HCEC 1CT (cell line): ENCODE measurements at places on chromosomes 12 and 14.

DNA sequence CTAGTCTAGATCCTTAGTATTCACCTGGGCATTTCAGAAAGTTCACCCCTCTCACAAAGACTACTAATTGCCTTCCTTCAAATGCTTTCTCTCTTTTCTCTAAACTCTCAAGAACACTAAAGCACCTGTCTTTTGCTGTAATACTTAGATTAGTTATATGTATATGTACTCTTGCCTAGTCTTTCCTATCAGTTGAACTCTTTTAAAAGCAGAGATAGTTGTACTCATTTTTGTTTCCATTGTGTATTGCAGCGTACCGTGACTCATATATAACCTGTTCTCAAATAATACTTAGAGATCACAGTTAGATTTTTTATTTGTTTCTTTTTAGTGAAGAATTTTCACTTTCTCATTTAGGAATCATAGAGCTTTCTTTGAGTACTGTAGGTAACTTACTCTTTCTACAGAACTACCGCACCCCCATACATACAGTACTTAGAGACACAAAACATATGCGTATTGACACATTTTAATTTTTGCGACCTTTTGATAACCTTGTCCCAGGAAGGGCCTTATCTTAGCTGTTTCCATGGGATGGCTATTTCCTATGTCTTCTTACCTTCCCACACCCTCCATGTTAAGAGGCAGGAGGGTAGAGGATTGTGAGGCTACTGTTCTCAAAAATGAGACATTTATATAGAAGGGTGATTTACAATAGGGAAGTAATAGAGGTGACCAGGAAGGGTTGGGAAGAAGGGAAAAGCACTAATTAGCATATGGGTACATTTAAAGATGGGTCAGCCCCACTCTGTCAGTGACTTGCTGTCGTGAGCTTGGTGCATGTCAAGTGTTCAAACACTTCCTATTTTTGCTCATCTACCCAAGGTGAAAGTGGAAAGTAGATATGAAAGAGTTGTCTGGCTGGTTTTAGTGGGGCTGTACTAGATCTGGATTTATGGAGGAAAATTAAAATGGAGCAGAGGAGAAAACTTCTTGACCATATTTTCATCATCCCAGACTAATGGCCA lies 74.3 kb downstream of the PLEKHA5 start:
- no peak for DNase-seq

GRCh38 chr12:108302403-108303311 lies 36.5 kb downstream of the CMKLR1 start:
- peak; percentile 38 for DNase-seq

DNA sequence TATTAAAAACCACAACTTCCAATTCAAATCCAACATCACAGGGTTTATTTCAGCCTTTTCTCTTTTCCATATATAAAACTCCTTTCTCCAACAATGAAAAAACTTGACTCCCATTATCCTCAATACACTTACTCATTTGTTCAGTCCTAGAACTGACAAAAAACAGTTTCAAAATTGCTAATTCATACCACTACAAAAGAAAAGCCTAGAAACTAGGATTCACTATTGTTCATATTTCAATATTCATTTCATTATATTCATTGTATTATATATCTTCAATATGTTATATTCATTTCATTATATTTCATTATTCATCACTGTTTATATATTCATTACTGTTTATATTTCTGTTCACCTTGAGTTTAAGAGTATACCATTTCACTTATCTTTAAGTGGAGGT lies 85.8 kb downstream of the NUMB start:
- DNase-seq, result no peak

DNA sequence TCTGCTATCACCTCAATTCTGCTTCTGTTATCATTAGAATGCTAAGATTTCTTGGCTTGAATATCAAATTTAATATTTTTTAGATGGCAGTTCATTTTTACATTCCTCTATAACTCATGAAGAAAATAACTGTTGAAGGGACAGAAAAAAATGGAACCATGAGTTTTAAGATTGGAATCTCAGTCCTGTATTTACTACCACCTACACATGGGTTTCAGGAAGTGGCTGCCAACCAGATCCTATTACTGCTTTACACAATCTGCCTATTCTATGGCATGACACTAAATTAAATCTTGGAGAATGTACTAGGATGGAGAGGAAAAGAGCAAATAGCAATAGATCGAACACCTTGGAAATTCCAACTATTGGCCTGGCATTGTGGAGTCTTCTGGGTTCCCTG lies 140.8 kb downstream of the DUSP6 start:
- DNase-seq, result peak; percentile 20

DNA sequence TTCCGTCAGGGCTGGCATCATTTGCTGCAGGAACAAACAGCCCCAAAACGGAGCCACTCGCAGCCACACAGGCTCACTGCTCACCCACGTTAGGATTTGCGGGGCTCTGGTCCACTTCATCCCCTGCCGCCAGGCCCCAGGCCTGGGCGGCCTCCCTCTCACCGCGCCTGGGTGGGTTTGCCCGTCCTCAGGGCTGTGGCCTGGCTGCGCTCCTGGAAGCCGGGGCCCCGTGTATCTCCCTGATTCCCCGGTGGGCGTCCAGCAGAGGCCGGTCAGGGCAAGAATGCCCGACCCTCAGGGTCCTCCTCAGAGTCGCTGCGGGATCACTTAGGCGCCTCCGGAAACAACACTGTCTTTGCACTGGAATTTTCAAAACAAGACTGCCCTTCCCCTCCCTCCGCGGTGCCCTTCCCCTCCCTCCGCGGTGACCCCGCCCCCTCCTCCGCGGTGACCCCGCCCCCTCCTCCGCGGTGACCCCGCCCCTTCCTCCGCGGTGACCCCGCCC lies 15.7 kb upstream of the FBRSL1 start:
- DNase-seq, result no peak

DNA sequence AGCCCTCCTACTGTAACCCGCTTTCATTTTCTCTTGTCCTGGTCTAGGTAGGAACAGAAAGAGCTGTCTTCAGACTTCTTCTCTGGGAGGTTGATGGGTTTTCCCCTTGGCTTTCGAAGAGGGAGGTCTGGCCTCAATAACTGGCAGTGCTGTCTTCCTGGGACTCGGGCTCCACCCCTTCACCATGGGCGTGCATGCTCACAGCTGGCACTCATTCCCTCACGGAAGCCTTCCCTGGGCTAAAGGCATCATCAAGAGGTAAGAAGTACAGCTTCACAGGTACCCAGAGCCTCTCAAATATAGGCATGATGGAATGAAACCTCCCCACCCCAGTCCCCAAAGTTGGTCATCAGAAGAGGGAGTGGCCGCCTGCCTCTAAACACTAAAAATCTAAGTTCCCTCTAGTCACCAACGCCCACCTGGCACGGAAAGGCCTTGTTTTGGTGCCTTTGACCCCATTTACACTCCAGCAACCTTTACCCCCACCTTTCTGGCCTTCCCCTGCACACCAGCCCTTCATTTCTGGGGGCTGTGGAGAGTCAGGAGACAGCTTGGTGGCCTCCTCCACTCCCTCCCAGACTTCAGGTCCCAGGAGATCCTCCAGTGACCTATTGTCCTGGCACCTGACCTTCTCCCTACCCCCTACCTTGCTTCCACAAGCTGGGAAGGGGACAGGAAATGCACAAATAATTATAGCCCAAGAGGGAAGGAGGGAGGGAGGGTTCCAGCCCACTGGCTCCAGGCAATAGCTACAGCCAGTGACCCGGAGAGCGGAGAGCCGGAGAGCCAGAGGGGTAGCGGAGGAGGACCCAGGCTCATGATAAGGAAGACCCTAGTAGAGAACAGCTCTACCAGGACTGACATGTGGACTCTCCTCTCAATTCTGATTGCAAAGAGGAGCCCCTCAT lies 2.8 kb downstream of the RAPGEF3 start:
- no peak for DNase-seq

DNA sequence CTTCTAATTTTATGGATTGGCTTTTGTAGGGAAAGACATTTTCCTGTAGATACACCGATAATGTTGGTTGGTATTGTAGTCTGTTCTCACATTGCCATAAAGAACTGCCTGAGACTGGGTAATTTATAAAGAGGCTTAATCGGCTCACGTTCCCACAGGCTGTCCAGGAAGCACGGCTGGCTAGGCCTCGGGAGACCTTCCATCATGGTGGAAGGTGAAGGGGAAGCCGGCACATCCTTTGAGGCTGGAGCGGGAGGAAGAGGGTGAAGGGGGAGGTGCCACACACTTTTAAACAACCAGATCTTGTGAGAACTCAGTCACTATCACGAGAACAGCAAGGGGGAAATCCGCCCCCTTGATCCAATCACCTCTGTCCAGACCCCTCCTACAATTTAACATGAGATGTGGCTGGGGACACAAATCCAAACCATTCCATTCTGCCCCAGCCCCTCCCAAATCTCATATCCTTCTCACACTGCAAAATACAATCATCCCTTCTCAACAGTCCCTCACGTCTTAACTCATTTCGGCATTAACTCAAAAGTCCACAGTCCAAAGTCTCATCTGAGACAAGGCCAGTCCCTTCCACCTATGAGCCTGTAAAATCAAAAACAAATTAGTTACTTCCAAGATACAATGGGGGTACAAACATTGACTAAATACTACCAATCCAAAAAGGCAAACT lies 66.7 kb upstream of the EIF5 start:
- DNase-seq, result no peak

DNA sequence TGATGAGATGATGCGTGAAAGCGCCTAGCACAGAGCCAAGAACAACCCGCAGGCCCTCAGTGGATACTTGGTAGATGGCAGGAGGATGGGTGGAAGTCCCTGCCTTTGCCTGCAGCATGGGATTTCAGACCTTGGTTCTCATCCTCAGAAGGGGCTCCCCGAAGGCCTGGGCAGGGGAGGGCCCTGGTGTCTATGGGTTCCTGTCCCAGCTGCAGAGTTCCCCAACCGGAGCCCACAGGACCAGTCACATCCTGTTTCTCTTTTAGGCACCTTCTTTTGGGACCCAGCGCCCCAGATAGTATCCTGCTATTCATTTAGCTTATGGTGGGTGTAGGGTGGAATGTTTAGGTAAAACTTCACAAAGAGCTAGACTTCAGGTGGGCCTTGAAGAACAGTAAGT lies 55.5 kb downstream of the CALM1 start:
- no peak for DNase-seq

DNA sequence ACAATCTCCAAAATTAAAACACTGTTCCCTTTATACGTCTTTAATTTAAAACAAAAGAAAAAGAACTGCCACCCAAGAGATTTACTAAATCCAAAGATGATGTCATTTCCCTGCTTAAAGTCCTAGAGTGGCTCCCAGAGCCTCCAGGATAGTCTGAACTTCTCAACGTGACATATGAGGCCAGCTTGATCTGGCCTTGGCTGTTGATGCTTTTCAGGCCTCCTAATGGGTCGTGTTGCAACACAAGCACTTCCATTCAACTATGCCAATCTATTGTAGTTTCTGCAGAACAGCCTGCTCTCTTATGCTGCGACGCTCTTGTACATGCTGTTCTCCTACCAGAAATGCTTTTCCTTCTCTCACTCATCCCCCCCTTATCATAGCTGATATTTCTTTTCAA lies 35.7 kb downstream of the LGR5 start:
- DNase-seq, result peak; percentile 32

DNA sequence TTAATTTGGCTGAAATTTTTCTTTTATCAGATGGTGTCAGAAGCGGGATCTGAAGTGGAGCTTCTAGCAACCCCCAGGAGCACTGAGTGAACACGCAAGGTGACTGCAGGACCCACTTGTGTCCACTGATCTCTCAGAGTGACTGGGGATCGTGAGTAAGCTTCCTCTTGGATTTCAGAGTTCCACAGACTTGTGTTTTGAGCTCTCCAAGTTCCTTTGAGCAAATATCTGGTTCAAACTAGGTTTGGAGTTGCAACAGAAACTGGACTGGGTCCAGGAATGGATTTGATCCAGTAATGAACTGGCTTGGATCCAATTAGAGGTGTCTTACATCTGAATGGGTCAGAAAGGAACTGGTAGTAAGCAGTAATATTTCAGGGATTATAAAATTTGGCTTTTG lies 24.7 kb upstream of the B4GALNT1 start:
- no peak for DNase-seq

- DNase-seq, result no peak
These were observed 34.6 kb downstream of the PHLDA1 start for GRCh38 chr12:75996861-75997447.

DNA sequence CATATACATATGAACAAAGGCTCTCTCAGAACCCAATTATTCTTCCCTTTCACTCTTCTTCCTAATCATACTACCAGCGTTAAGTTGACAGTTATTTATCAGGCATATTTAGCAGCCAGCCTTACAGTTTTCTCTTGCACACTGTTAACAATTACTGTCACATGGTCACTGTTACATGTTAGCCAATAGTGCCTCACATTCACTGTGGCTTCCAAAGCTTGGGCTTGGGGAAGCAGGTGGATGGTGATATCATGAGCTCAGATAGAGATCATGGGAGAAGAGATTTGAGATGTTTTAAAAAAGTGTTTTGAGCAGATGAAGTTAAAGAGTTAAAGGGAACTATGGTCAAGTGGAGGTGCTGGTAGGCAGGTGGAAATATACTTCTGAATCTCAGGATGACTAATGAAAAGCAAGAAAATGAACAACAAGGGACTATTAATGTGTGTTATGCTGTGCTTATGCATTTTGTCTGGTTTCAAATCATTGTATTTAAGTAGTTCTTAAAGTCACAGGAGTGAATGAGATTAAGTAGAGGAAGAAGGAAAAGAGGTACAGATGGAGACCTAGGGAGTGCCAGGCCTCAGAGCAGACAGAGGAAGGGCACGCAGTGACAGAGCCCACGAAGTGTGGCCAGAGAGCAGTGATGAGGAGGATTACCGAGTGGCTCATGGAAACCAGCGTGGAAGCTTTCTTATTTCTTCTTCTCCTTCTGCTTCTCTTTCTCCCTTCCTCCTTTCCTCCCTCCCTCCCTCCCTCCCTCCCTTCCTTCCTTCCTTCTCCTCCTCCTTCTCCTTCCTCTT lies 39.6 kb downstream of the BICD1 start:
- DNase-seq, result no peak

DNA sequence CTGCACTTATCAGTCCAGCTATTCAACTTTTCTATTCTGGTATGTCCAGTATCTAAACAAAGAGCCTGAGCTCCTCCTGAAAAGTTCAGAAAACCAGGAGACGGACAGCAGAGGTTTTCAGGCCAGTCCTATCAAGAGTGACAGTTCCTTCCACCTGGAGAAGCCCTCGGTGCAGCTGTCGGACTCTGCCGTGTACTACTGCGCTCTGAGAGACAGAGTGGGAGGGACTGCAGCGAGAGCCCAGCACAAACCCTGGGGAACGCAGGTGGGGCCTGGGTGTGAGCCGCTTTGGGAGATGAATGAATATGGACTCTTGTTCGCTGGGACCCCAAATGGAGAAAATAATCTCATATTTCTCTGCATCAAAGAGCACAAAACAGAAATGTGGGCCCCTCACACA lies 329.8 kb upstream of the OR4E1 start:
- DNase-seq, result no peak
